ENCODE measurements at places on chromosomes 1 and 21.

DNA sequence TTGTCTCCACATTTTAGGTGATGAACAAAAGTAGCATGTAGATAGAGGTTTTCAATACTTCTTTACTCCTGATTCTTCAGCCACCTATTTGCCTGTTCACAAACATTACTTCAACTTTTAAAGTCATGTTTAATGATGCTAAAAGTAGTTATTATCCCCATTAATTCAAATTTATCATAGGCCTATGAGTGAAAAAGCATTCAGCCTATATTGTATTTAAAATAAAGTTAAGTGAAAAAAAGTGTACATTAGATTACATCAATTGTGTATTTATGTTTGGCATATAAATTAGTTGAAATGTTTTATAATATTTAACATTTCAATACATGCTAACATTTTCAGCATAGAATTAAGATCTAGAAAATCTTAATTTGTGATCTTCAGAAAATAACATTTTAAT lies 10.5 kb downstream of the CDKN2C start:
- DNase-seq: no peak

GRCh38 chr1:41689558-41689981 lies 205.1 kb upstream of the EDN2 start:
- no peak for DNase-seq

DNA sequence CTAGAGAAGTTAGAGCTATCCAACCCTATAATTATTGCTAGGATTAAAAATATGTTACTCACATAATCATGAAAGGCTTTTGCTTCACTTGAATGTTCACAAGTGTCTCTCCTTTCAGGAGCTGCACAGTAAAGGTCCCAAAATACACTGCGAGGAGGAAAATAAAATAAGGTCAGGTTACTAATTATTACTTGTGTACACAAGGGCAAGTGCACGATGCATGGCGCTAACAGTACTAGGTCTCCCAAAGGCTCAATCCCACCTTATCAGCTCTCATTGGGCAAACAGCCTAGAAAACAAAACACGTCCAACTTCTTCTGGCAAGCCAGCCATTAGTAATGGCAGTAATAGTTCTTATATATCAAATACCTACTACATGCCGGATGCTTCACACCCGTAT lies 4.4 kb downstream of the SSBP3 start:
- no peak for DNase-seq

- peak; percentile 74 for DNase-seq
Measured at GRCh38 chr21:35940074-35940927, 120.0 kb downstream of the SETD4 start.

DNA sequence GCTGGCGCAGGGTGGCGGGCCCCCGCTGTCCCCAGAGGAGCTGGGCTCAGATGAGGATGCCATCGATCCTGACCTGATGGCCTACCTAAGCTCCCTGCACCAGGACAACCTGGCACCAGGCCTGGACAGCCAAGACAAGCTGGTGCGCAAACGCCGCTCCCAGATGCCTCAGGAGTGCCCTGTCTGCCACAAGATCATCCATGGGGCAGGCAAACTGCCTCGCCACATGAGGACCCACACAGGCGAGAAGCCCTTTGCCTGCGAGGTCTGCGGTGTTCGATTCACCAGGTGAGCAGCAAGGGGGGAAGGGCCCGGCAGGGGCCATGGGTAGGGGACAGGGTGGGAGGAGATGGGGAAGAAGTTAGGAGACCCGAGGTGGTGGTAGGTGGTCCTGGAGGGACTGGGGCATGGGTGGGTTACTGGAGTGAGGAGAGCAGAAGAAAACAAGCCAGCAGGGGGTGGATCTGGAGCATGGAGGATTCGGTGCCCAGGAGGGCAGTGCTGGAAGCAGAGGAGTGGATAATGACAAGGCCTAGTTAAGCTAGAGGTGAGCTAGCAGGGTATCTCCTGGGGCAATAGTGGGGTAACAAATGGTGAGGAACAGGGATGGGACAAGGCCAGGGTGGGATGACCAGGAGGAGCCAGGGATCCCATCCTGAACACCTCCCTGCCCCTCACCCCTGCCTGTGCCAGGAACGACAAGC lies 13.1 kb downstream of the ZBTB7B start:
- no peak for DNase-seq

DNA sequence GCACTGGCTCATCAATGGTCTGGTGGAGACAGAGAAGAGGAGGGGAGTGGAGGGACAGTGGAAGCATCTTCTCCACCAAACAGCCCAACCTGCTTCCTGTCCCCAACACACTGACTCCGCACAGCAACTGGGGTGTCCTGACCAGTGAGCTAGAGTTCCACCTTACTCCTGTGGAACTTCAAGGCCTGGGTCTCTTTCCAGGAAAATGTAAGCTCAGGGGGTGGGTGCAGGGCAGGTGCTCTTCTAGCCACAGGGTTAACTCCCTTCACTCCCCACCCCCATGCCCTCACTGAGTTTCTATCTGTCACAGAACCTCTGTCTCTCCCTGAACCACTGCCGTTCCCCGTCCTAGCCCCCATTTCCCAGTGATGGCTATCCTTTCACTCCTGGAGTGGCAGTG lies 876 bp downstream of the MOB3C start:
- DNase-seq: no peak

GRCh38 chr1:221316491-221317056 lies 425.3 kb downstream of the DUSP10 start:
- DNase-seq: no peak

DNA sequence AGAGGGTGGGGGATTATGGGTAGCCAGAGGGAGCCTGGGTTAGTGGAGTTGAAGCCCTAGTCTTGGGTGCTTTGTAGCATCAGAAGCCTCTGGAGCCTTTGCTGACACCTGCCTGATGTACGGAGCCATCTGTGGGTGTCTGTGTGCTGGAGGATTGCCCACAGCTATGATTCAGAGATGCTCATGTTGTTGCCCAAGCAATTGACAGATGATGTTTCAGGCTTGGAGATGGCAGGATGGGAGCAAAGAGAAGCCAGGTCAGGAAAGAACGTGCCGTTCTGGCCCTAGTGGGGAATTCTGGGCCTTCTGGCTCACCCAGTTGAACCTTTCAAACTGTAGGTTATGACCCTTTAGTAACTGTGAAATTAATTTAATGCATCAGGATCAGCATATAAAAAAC lies 27.6 kb downstream of the COQ8A start:
- DNase-seq: no peak

DNA sequence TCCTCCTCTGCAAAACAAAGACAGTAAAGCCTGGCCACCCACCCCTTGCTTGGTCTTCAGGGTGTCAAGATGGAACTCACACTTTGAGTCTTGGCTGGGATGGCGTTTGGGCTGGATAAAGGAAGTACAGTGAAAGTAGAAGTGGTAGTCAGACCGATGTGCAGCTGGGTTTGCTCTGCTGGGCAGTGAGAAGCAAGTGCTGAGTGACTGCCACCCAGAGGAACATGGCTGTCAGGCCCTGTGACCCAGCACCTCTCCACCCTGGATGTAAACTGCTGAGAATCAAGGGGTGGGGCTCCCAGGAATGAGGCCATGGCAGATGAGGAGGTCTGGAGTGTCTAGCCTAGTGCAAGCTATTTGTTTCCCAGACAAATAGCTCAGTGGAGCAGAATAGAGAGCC lies 51.2 kb downstream of the POFUT2 start:
- no peak for DNase-seq

- no peak for DNase-seq
Measured at GRCh38 chr1:108106775-108107174, 93.4 kb downstream of the SLC25A24 start.
